ENCODE measurements at places on chromosomes 2 and 18.

- DNase-seq: no peak
Observed at GRCh38 chr2:144942516-144943256, 422.8 kb upstream of the ZEB2 start.

GRCh38 chr2:138276339-138276738 lies 225.2 kb upstream of the SPOPL start:
- DNase-seq: no peak

- DNase-seq: no peak
Observed at GRCh38 chr2:73008766-73009135, 62.8 kb downstream of the SFXN5 start.

GRCh38 chr18:45760462-45761036 lies 36.6 kb downstream of the SLC14A1 start:
- DNase-seq: no peak

- no peak for DNase-seq
Observed at GRCh38 chr2:238502088-238502810, 75.5 kb downstream of the ASB1 start.

GRCh38 chr2:140023291-140023690 lies 1243.1 kb upstream of the NXPH2 start:
- DNase-seq: no peak

- no peak for DNase-seq
Observed at GRCh38 chr2:6921321-6921922, 4.2 kb downstream of the RNF144A start.

DNA sequence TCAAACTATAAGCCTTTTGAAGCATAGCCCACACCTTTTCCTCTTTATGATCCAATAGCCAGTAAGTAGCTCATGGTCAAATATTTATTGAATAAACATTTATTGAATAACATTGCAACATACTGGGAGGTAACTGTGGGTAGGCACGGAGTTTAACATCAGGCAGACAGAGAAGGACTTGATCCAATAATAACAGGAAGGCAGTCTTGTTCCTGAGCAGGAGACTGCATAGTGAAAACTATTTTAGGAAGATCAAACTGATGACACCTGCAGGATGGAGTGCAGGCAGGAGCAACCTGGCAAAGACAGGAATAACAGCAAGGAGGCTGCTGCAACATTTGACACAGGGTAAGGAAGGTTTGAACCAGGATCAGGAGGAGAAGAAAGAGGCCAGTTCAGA lies 3.1 kb upstream of the DCTN1 start:
- DNase-seq: no peak

- DNase-seq: no peak
Observed at GRCh38 chr18:35581898-35582641, 530 bp downstream of the GALNT1 start.

DNA sequence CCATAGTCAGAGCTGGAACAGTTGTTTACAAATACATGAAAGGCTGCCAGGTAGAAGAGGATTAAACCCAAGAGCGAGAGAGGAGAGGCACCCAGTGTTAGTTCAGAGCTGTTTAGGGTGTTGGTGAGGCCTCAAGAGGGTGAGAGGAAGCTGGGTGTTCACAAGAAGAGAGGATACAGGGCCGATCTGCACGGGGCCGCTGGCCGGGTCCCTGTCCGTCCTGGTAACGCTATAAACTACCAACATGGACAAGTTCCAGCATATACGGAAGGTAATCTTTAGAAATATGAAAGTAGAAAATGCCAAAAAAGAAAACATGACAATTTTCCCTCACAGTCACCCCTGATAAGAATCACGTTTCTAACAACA lies 109.7 kb downstream of the TMEM18 start:
- no peak for DNase-seq

DNA sequence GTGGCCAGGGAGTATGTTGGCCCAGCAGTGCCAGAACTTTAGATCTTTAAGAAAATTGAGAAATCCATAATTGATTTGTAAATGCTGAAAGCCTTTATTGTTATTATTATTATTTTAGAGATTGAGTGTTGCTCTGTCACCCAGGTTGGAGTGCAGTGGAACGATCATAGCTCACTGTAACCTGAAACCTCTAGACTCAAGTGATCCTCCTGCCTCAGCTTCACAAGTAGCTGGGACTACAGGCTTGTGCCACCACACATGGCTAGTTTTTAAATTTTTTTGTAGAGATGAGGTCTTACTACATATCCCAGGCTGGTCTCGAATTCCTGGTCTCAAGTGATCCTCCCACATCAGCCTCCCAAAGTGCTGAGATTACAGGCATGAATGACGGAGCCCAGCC lies 143.2 kb upstream of the CCDC68 start:
- DNase-seq: no peak

GRCh38 chr2:47189635-47190034 lies 34.5 kb upstream of the STPG4 start:
- no peak for DNase-seq

DNA sequence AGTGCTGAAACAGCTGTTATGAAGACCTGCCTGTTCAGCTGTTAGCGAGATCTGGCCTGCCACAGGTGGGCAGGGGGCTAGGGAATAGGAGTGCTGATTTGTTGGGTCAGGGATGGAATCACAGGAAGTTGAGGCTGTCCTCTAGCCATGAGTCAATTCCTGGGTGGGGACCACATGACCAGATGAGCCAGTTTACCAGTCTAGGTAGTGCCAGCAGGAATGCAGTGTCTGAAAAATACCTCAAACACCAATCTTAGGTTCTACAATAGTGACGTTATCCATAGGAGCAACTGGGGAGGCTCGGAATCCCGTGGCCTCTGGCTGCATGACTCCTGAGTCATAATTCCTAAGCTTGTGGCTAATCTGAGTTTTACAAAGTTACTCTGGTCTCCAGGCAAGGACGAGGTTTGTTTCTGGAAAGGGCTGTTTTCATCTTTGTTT lies 44.9 kb downstream of the DYSF start:
- no peak for DNase-seq

DNA sequence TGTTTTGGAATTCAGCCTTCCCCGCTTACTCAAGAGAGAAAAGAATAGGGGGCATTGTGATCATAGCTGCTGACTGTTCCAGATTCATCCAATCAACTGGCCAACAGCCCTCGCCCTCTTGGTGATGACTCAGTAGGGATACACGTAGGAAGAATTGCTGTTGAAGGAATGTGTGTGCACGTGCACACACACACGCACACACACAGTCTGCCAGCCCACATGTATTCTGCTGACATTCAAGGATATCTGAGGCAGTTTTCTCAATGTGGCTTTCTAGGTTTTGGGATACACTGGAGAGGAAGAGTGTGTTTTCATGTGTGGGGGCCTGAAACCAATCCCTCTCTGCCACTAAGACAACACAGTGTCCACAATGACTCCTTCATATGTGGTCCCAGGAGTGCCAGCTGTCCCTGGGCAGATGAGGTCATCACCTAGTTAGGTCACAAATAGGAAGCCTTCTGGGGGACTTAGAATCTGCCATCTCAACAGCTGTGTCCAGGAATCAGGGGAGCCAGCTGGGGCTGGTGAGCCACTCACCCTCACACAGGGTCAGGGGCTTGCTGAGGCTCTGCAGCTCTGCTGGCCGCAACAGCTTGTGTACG lies 352.6 kb downstream of the SS18 start:
- DNase-seq: no peak

- DNase-seq: no peak
Observed at GRCh38 chr2:96414161-96414710, 78.7 kb downstream of the NCAPH start.

GRCh38 chr2:191015239-191015638 lies 1.3 kb upstream of the STAT1 start:
- DNase-seq: no peak

DNA sequence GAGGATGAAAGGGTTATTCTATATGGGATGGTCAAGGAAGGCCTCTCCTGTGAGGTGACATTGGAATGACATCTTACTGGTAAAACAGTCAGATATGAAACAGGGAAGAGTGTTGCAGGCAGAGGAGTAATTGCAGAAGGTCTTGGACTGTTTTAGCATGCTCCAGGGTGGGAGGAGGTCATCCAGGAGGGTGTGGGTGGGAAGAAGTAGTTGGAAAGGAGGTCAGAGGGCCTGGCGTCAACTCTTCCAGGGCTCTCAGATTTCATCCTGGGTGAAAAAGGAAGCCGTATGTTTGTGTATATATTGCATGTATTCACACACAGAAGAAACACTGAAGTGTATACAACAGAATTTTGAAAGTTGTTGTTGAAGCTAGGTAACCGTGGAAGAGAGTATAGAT lies 48.2 kb downstream of the ATP9B start:
- no peak for DNase-seq

GRCh38 chr18:13501543-13501887 lies 224.8 kb downstream of the FAM210A start:
- no peak for DNase-seq

DNA sequence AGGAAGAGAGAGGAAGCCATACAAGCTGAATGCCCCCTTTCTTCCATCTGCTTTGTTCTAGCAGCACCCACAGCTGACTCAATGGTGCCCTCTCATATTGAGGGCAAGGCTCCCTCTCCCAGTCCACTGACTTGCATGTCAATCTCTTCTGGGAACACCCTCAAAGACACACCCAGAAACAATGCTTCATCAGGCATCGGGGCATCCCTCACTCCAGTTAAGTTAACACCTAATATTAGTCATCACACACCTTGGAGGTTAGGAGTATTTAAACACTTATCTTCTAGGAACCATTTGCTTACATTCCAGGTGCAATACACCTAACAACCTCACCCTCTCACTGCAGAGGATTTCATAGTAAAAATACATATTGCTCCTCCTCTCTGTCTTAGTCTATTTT lies 993.5 kb upstream of the DDX18 start:
- no peak for DNase-seq

GRCh38 chr2:127695491-127696472 lies 5.5 kb upstream of the SFT2D3 start:
- no peak for DNase-seq

All from stimulated activated CD8-positive, alpha-beta memory T cell treated with anti-CD3 and anti-CD28 coated beads, Interleukin-4, amount 100 ng/mL, for 4 hours (primary cell).